ENCODE measurements at places on chromosomes 1 and 21.

GRCh38 chr21:38013741-38014140 lies 97.5 kb upstream of the KCNJ6 start:
- no peak for DNase-seq

DNA sequence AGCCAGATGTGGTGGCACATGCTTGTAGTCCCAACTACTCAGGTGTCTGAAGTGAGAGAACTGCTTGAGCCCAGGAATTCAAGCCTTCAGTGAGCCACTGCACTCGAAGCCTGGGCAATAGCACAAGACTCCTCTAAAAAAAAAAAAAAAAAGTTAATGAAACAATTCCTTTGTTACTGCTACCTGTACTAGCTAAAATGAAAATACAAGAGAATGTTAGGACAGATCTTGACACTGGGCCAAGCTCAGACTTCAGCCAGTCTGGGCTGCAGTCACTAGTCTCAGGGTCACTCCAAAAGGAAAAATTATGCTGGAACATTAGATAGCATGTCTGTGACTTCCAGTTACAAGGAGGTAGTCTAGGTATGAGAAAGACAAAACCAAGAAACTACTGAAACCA lies 56.5 kb downstream of the TRIM33 start:
- DNase-seq = no peak

DNA sequence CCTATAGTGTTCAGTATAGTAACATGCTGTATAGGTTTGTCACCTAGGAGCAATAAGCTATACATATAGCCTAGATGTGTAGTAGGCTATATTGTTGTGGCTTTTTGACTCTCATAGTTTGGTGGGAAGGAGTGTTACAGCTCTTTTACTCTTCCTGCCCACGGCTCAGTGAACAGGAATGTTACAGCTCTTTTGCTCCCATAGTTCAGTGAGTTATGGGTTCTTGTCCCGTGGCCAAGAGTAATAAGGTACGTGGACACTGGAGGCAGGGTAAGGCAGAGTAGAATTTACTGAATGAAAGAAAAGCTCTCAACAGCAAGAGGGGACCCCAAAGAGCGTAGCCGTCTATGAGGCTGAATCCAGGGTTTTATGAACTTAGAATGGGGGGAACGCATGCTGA lies 734.3 kb downstream of the ADGRL2 start:
- DNase-seq = no peak

GRCh38 chr21:25639551-25640201 lies 618 bp downstream of the JAM2 start:
- peak; percentile 46 for DNase-seq

DNA sequence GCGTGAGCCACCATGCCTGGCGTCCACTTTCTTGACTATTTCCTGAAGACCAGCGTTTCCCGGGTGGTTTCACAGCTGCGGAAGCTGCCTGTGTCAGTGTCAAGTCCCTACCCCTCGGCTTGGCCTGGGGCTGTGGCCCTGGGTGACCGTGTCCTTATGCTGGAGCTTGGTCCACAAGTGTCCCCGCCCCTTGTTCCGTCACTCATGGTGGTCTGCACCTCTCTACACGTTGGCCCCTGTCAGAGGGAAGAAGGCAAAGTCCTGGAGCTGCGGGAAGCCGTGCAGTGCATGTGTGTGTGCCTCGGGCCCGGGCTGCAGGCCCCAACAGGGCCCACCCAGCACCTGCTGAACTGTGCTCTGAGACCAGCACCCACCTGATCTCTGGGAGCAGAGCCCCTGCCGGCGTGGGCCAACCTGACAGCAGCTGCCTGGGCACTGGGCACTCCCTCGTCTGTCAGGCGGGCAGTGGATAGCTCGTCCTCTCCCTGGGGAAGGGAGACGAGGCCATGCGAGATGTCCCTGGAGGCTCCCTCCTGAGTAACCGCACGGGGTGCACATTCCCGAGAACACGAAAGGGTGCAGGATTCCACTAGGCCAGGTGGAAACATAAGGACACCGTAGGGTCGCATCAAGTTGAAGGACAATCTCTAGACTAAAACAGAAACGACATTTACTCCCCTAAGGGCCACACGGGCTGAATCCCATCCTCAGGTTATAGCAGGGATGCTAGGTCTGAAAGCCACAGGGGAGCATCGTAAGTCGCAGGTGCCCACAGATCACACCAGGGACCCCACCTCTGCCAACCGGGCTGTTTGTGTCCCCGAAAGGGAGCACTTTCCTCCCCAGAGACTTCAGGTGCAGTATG lies 2.4 kb upstream of the C1orf159 start:
- no peak for DNase-seq

DNA sequence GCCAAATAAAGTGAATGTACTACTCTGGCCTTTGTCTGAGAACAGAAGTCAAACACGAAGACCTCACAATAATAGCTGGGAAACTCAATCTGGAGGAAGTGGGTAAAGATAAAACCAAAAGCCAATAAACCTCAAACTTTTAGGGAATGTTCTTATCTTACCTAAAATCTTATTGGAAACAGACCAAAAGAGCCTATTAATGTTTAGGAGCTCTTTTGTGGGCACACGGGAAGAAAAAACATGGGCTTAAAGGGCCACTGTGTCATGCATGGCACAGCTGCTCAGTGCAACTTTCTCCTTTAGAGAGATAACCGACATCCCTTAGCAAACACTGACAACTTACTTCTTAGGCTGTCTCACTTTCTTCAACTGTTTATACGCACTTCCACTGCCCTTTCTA lies 16.1 kb downstream of the EIF2B3 start:
- DNase-seq = no peak

- DNase-seq = no peak
Observed at GRCh38 chr1:90443354-90443753, 273.7 kb downstream of the BARHL2 start.

DNA sequence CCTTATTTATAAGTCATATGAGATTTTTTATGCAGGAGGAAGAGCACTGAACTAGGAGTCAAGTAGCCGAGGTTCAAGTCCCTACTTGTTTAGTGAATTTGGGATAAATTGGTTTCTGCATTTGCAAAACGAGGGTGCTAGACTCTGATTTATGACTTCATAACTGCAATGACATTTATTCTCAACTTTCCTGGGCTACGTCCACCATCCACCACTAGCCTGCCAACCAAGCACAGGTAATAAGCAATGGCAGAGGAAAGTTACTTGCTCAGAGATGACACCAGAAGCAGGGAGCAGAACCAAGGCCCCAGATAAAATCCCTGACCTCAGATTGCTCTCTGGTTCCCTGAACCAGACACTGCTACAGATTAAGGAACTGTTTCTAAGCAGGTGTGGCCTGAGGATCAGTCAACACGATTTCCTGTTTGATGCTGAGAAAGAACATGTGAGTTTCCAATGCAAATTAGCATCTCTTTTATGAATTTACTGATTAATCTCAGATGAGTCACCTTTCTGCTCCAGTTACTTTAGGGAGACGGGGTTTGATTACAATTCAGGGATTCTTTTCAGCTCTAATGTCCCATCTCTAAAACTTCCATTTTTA lies 52.7 kb downstream of the PLPP3 start:
- no peak for DNase-seq

GRCh38 chr1:74205266-74205665 lies 7.2 kb downstream of the FPGT start:
- DNase-seq = no peak

DNA sequence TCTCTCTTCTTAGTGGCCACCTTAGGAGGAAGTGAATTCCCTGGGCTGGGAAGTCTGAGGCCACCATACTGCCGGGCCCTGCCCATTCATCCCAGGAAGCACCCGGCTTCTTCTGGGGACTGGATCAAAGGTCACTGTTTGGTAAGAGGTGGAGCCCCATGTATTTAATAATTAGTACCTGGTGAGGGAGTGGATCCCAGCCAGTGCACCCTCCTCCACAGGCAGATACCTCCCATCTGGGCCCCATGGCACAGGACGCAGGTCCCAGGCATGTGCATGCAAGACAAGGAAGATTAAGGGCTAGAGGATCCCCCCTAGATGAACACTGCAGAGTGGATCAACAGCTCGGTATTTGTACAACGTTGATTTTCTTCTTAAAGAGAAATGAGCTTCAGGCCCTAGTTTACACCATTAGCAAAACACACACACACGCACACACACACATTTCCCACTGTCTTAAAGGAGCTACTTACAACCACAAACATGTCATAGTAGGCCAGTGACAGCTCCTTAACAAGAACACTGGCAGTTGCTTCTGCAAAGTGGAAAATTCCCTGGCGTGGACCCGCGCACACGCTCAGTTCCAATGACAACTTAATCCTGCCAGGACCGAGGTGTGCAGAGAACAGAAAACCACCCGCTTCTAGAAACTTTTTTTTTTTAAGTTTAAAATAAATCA lies 90.7 kb downstream of the MRPL37 start:
- no peak for DNase-seq

GRCh38 chr1:42777852-42778251 lies 6.9 kb upstream of the TMEM269 start:
- peak; percentile 42 for DNase-seq

DNA sequence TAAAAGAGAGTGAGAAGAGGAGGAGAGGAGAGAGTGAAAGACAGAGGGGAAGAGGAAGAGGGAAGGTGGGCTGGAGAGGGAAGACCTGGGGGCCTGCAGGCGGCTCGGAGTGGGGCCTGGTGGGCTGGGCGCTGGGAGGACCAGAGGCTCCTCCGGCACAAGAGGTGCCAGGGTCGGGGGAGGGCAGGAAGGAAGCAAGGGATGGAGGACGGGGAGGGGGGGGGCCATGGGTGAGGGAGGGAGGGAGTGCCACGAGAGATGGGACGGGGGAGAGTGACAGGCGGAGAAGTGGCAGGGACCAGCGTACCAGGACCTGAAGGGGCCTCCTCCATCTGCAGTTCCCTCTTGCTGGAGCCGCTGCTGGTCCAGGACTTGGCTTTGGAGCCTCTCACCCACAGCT lies 87.7 kb downstream of the CASZ1 start:
- DNase-seq = no peak

DNA sequence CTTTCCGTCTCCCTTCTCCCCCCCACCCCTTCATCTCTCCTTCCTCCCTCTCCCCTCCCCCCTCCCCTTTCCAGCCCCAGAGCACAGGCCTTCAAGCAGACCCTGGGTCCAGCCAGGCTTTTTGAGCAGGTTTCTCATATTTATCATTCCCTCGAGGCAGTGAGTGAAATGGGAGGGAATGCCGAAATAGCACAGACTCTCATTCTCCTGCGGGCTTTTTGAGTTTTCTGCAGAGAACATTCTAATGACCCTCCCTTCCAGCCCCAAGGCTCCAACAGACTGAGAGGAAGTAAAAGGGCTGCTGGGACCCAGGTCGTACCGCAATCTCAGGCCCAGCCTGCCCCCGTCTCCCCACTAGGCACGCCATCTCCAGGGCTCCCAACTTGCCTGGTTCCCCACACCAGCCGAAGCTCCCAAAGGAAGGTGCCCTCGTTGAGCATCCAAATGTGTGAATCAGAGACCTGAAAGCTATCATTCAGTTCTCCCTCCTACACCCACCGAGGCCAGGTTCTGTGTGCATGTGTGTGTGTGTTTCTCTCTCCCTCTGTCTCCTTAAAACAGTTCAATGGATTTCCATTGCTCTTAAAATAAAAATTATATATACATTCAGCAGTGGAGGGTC lies 22.3 kb downstream of the ACTA1 start:
- no peak for DNase-seq

DNA sequence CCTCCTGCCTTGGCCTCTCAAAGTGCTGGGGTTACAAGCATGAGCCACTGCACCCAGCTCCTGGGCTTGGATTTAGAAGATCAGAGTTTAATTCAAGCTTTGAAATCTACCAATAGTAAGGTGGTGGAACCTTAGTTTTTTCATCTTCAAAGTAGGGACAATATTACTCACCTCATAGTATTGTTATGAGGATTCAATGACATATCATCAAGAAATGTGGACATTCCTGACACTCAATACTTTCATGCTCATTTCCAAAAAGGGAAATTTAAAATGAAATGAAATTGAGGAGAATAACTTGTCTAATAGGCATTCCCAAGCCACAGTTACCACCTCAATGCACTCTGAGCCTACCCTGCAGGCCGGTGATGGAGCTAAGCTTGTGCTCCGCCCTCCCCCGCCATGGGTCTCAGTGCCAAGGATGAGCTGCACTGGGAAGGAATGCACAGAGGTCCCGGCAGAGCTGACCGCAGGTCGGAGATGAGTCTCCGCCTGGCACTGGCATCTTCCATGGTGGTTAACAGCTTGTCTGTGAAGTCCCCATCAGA lies 56.5 kb upstream of the BCAR3 start:
- no peak for DNase-seq

GRCh38 chr1:116257341-116257767 lies 115.7 kb upstream of the ATP1A1 start:
- no peak for DNase-seq

GRCh38 chr1:3611170-3612019 lies at the start of gene MEGF6:
MEGF6 (minus strand) TSS chr1:3611508; CDS start chr1:3611268, 240 bp downstream.
- peak; percentile 68 for DNase-seq

DNA sequence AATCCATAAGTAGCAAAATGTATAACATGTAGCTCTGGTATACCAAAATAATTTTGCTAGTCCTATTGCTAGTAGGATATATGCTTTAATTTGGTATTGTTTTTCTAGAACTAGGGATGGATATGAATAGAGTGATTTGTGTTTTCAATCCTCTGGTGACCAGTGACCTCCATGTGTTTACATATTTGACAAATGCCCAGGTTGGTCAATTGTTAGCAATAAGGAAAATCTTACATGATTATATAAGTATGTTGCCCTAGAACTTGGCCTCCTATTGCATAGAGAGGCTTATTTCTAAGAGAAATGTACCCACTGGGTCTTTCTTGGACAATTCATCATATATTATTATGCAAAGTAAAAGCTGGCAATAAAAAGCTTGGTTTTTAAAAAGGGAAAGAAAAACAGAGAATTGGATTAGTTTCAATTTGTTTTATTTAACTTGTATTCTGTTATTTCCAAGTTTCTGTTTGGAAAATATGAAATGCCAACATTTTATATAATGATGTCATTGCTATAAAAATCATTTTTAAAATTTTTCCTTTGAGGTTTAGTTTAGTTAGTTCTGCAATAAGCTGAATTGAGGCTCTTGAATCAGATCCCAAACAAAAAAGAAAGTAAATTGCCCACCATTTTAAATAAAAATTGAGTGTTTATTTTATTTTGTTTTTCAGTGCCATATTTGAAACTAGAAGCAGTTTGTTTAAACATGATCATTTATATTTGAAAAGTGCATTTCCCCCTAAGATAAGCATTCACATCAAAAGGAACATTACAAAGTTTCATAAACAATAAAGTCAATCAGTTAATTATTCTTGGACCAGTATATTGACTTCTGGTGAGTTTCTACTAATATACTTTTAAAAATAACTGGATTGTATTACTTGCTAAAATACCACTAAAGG lies 210.9 kb downstream of the ZC3H11B start:
- no peak for DNase-seq

DNA sequence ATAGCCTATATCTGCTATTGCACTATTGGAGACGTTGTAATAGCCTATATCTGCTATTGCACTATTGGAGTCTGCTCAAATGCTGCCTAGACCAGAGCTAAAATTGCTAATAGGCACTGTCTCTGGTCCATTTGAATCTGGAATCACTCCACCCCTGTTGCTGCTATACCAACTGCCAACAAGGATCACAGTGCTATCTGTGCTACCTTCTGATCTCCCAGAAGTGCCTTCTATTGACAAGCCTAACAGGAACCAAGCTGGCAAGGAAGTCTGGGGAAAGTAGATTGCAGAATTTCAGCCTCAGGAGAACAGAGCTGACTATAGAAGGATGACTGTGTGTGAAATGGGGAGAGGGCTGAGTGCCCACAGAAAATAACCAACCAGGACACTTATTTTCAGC lies 15.9 kb downstream of the RWDD3 start:
- no peak for DNase-seq

GRCh38 chr1:170662561-170663403 lies 1.1 kb upstream of the PRRX1 start:
- DNase-seq = no peak

GRCh38 chr1:111323231-111323630 lies 32.6 kb downstream of the CHIA start:
- DNase-seq = no peak
